ENCODE measurements at places on chromosomes 6 and 20.

GRCh38 chr6:146914489-146915483, 289.4 kb upstream of the STXBP5 start:
- no peak for DNase-seq

GRCh38 chr20:44959082-44959637, 1.0 kb downstream of the TOMM34 start:
- DNase-seq, result no peak

GRCh38 chr6:161151660-161152526, 122.0 kb downstream of the AGPAT4 start:
- peak; percentile 69 for DNase-seq

- no peak for DNase-seq
Observed at GRCh38 chr6:104402572-104402971, 457.1 kb downstream of the HACE1 start.

DNA sequence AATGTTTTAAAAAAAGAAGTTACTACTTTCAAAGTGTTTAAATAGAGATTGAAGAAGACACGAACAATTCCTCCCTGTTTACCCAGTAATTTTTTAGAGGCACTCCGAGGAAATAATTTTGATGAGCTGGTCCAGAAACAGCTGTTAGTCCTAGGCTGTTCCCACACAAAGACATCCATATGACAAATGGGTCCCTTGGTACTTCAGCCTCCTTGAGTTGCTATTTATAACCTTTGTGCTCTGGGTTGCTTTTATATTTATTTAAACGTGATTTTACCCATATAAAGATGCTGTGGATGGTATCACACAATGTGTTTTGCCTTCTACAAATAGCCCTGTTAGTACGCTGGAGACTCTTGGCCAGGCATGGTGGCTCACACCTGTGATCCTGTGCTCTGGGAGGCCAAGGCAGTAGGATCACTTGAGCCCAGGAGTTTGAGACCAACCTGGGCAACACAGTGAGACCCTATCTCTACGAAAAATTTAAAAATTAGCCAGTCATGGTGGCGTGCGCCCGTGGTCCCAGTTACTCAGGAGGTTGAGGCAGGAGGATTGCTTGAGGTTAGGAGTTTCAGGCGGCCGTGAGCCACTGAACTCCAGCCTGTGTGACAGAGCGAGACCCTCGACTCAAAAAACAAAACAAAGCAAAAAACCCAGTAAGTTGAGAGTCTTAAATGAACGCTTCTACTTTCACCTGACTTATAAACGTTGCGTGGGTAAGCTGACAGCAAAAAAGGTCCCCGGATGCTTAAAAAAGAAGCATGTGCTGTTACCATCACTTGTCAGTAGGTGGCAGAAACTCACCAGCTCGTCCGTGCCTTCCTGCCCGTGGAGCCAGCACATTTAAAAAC, 56.9 kb upstream of the ARMH2 start:
- peak; percentile 70 for DNase-seq

DNA sequence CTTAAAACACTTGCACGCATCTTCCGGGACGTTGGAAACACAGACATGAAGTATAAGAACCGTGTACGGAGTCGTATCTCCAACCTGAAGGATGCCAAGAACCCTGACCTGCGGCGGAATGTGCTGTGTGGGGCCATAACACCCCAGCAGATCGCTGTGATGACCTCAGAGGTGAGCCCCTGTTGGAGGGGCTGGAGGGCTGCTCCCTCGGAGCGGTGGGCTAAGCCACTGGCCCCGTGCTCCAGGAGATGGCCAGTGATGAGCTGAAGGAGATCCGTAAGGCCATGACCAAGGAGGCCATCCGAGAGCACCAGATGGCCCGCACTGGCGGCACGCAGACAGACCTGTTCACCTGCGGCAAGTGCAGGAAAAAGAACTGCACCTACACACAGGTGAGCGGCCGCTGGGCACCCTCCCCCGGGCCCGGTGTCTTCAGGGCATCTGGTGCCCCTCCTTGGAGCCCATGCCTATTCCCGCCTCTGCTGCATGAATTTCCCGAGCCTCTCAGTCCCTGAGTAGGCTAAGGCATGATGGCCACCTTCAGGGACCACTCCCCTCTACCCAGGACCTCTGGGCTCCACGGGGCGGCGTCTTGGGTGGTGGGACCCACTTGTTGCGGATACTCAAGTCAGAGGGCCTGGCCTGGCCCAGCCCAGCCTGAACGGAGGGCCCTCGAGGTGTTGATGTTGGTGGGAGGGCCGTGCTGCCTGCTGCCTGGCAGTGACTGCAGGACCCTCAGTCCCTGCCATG, 7.4 kb downstream of the TCEA2 start:
- no peak for DNase-seq

DNA sequence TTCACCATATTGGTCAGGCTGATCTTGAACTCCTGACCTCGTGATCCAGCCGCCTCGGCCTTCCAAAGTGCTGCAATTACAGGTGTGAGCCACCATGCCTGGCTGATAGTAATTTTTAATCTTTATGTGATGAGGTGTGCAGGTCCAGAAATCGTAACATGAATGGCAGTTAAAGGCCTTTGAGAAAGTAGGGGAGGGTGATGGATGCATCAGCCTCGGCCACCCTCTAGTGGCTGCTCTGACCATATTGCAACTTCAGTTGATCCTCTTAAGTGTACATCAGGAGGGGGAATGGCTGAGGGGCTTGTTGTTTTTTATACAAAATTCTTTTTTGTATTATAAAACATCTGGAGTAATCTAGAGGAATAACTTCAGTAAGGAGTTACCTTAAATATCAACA, 193.0 kb downstream of the ZFAND3 start:
- DNase-seq, result no peak

GRCh38 chr6:51996296-51996947, 91.0 kb downstream of the PKHD1 start:
- no peak for DNase-seq

GRCh38 chr6:55260181-55260580, 67.1 kb upstream of the GFRAL start:
- DNase-seq, result no peak

DNA sequence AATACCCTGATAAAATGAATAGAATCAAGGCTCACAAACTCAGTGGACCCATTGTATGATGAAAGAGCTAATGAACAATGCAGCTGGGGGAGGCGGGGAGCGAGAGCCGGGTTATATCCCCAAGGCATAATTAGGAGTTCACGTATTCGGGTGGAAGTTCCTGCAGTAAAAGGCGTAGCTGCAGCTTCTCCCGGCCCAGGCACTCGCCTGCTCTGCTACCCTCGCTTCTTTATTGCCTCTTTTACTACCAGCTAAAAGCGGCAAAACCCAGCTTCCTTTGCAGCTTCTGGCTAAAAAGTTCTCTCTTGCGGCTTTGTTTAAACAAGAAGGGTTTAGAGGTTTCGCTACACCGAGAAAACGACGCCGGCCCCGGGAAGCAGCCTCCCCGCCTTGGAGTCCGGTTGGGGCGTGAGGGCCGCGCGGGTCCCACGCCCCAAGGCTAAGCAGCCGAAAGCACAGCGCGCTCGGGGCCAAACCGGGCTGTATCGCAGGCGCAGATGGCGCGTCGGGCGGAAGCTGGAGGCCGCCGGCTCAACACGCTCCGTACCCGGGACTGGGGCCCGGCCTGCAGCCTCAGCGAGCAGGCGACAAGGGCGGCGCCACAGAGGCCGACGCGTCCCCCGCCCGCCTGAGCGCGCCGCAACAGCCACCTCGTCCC, 1.6 kb downstream of the ZBTB2 start:
- no peak for DNase-seq
